Ascending aorta (tissue), 2 donors: ENCODE measurements at places on chromosomes 3 and 15.

DNA sequence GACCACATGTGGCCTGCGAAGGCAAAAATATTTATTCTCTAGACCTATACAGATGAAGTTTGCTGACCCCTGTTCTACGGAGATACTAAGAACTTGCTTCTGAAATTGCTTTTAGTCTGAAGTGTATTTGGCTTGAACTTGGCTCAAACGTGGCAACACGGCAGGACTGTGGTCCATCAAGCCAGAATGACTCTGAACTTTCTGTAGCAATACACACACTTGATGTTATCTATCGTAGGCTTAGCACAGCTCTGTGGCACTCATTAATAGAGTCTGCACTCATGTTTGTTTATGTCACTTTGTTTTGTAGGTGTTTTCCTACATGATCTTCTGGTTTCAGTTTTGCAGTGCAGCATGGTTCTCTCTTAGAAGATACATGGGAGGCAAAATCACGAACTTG, 298.1 kb downstream of the ADAMTS17 start:
- no peak for DNase-seq

- DNase-seq: no peak
Observed at GRCh38 chr15:65847989-65848388, 21.3 kb upstream of the RAB11A start.

DNA sequence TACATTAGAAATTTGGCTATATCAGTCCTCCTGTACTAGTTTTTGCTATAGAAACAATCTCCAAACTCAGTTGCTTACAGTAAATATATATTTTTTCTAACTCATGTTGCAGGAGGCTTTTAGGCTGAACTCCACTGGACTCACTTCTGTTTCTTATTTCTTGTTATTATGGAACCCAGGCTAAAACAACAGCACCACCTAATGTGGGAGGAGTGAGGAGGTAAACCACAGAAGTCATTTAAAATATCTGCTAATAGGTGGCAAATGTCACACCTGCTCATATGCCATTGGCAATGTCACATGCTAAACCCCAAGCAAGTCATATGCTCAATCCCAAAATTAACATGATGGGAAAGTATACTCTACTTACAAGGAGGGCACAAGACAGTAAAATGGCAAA, 462.2 kb downstream of the PLOD2 start:
- DNase-seq: no peak

GRCh38 chr3:1275495-1275894, 182.7 kb downstream of the CNTN6 start:
- no peak for DNase-seq

- DNase-seq: no peak
Observed at GRCh38 chr15:70077188-70078147, 20.2 kb downstream of the TLE3 start.

GRCh38 chr3:38121451-38121831, 15.5 kb downstream of the ACAA1 start:
- peak; percentile 62 for DNase-seq

- DNase-seq: no peak
Observed at GRCh38 chr3:129295286-129295685, 16.6 kb downstream of the HMCES start.

- DNase-seq: no peak
Observed at GRCh38 chr3:39029556-39029955, 22.2 kb downstream of the SCN11A start.

DNA sequence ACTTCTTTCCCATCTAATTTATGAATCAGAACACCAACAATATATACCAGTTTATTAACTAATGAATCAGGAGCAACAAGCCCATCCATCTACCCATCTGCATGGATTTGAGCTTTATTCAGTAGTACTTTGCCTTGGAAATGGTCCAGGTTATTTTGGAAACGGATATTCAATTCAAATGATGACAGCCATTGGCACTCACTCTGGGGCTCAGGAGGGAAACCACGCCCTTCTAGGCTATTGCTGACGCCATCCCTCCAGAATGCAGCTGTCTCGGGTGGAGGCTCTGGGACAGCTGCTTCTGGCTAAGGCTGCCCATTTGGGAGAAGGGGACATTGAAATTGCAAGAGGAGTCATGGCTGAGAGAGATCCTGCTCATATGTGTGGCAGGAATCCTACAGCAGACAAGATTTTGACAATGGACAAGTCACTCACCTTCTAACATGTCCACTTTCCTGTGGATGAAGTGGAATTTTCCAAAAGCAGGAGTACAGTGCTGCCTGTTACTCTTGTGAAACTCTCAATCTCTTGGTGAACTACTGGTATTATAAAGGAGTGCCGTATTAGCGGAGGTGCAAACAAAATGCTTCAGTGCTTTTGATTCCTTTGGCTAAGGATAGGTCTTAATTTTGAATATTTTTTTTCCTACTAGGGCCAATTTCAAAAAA, 29.3 kb upstream of the TRAK1 start:
- DNase-seq: no peak

DNA sequence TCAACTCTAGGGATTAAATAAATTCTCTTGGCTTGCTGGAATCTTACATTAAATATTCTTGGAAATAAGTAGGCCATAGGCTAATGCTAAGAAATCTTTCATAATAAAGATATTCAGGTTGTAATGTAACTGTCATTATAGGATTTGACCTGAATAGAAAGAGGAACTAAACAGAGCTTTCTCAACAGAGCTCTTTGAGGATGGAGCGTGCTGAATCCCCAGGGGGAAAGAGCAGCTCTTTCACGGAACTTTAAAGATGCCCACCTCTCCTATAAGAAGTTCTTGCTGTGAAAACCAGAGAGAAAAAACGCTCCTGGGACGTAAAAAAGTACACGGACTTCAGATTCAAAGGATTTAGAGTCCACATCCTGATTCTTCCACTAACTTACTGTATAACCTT, 77.9 kb downstream of the NTRK3 start:
- DNase-seq: no peak

DNA sequence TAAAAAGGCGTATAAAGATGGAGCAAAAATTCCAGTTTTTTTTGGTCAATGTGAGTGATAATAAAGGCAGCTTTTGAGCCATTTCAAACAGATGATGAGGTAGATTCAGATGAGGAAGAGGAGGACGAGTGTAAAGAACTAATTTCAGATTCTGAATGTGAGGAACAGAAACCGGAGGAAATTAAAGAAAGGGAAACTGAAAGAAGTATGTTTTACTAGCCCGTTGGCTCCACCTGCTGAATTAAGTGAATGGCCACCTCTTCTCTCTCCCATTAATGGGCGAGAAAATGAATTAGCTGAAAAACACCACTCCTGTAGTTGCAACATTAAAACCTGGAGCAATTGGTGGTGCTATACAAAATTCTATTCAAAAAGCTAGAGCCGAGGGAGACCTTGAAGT, 55.4 kb downstream of the CYP19A1 start:
- DNase-seq: no peak

GRCh38 chr3:10505050-10505790, at the start of gene ATP2B2:
ATP2B2 (minus strand) TSS chr3:10505586; CDS start chr3:10449543, 56,043 bp downstream.
- no peak for DNase-seq

DNA sequence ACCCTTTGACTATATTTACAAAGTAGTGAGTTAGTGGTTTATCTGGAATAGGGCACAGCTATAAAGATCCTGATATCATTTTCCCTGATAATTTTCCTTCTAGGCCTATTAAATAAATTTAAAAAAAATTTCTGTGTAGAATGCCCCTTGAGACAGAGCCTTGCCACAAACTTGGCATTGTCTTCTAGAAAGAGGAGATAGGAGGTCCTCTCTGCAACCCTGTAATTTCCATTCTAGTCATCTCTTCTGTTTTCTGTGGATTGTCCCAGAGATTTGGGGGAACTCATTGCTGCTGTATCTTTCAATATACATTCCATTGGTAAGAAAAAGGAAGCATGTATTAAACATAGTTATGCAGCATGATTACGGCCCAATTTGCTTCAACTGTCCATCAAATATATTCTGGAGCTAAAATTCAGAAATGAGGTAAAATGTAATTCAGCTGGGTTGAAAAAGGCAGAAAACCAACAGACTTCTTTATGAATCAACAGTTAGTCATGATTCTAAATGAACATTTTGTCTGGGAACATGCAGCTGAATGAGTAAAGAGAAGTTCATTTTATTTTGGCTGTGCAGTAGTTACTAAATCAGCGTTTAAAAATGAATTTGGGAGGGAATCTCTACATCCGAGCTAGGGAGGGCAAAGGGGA, 401.1 kb downstream of the NAALADL2 start:
- no peak for DNase-seq

- DNase-seq: no peak
Observed at GRCh38 chr15:90062462-90062932, 39.8 kb downstream of the IDH2 start.

DNA sequence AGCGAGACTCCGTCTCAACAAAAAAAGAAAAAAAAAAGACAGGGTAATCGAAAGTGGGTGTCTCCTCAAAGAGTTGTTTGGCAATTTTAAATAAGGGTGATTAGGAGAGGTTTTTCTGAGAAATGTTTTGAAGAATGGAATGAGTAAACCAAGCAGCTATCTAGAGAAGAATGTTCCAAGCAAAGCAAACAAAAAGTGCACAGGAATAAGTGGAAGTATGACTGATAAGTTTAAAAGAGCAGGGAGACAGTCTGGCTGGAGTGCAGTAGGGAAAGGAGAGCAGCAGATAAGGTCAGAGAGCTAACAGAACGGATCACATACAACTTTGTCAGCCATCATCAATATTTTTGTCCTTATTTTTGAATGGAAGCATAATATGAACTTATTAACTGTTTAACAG, 853.5 kb downstream of the TUSC7 start:
- no peak for DNase-seq

GRCh38 chr3:100710261-100710968, 1.1 kb downstream of the TFG start:
- no peak for DNase-seq

GRCh38 chr3:8980756-8981257, 17.5 kb upstream of the RAD18 start:
- no peak for DNase-seq

GRCh38 chr3:126659915-126660886, 5.3 kb upstream of the TXNRD3 start:
- no peak for DNase-seq

DNA sequence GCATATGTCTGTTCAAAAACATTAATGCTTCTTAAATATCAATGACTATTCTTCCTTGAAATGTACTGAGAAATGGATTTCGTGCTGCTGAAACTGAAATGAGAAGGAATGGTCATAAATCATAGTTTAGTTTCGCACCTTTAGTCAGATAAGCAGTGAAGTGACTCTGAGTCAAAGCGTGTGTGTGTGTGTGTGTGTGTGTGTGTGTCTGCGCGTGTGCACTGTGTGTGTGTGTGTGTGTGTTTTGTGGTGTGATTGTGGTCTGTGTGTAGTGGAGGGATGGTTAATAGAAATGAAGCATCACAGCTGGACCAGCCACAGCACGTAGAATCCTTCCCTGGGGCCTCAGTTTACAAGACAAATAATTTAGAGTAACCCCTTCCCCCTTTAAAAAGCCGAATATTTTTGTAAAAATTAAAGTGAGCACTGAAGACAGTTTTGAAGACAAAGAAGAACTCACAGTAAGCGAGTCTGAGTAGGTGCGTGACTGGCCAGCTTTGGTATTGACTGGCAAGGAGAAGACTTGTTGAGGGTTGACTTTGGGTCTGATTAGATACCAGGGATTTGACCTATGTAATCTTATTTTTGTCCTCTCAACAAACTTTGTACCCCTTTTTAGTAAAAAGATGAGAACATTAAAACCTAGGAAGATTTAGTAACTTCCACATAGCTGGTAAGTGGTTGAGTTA, 202.0 kb upstream of the IL12A start:
- DNase-seq: no peak

DNA sequence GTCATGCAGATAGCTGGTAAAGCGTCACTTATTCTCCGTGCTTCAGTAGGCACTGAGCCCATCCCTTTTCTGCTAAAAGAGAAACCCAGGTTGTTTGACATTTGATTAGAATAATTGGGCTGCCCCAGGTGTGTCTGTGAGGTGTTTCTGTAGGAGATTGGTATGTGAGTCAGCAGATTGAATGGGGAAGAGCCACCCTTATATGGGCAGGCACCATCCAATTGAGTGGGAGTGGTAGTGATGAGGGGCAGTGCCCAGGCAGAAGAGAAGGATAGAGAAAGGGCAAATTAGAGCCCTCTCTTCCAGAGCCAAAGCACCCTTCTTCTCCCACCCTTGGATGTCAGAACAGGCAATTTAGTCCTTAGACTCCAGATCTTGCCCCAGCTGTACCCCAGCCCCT, 384.3 kb upstream of the GBE1 start:
- no peak for DNase-seq

DNA sequence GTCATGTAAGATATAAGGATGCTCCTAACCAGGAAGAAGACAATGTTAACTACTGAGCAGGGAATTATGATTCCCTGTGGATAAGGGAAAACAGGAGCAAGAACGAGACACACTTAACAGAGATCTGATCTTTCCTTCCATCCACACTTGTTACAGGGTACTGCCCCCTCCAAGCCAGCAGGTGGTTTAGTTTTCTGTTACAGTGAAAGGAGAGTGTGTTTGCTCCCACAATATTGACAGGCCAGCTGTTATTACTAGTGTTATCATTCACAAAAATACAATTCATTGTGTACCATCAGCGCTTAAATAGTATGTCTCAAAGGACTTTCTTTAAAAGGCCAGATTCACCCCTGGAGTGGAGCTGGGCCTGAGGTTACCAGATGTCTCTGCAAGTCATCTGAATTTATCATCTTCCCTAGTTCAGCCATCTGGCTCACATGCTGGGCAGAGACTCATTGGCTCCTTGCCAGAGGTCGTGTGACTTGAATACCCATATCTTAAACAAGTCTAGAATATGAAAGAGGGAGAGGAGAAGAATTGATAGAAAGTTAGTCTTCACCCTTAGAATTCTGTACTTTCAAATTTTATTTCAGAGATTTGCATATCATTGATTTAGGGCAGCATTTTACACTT, 16.8 kb upstream of the FMN1 start:
- no peak for DNase-seq

DNA sequence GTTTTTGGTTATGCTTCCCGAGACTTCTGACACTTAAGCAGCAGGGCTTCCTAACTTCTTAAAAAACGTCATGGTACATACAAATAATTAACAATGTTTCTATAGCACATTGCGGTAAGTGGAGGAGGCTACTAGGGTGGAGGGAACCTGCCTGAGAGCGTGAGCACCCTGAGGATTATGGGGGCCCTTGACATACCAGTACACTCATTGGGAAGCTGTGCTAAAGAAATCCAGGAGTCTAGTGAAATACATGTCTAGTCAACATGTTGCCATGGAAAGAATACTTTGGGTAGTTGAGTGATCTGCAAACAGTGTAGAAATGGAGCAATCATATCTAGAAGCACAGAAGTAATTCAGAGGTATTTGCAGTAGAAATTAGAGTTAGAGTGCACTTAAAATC, 39.2 kb upstream of the MAPKBP1 start:
- DNase-seq: no peak

DNA sequence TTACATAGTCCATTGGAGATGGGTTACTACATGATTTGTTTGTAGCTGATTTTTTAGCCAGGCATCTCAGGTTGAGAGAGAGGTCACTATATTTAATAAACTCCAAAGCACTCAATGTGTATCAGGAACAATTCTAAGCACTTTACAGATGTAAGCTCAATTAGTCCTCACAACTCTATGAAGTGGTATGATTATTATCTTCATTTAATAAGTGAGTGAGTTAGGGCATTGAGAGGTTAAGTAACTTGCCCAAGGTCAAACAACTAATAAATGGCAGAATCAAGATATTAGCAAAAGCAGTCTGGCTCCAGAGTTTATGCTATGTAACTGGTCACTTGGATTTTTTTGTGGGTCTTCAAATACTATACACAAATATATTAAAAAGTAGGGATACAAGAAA, 56.3 kb upstream of the ABI3BP start:
- no peak for DNase-seq
